Left cardiac atrium (tissue), 4 donors: ENCODE measurements at places on chromosomes 6 and 20.
A peak's percentile ranks its signal among the peaks of the same experiment; 100 is the strongest.

DNA sequence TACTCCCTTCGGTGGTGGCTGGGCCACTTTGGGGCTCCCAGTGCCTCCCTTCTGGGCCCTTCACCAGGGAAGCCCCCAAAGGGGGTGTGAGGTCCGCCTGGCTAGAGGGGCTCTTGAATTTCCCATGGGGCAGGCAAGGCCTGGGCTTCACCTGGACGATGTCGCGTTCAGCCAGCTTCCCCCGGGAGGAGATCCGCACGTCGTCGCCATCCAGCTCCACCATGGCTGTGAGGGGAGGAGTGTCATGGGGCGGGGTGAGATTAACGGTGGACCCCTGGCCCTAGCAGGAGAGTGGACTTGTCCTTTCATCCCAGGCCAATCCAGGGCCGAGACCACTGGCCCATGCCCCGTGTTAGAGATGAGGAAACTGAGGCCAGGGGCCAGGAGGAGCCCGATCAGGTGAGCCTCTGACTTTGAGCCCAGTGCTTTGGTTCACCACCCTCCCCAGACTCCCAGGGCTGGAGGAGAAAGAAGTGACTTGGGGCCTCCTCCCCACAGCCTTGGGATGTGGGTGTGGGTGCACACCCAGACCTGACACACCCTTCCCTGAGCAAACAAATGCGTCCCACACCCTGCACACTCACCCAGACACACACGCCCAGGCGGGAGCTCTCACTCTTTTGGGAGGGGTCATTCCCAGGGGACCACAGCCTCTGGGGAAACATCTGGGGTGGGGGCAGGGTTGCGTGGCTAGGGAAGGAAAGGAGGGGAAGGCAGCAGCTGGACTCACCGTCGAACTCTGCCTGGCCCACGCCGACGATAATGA lies 46.1 kb downstream of the RAB44 start:
- DNase-seq = no peak

GRCh38 chr6:90107771-90108282 lies 188.8 kb downstream of the BACH2 start:
- no peak for DNase-seq

GRCh38 chr20:56212091-56212490 lies 36.4 kb upstream of the MC3R start:
- no peak for DNase-seq

- no peak for DNase-seq
These were observed 219.1 kb downstream of the PHACTR1 start for GRCh38 chr6:12935637-12936036.

- no peak for DNase-seq
These were observed 64.4 kb downstream of the SMPDL3A start for GRCh38 chr6:122853259-122853995.

DNA sequence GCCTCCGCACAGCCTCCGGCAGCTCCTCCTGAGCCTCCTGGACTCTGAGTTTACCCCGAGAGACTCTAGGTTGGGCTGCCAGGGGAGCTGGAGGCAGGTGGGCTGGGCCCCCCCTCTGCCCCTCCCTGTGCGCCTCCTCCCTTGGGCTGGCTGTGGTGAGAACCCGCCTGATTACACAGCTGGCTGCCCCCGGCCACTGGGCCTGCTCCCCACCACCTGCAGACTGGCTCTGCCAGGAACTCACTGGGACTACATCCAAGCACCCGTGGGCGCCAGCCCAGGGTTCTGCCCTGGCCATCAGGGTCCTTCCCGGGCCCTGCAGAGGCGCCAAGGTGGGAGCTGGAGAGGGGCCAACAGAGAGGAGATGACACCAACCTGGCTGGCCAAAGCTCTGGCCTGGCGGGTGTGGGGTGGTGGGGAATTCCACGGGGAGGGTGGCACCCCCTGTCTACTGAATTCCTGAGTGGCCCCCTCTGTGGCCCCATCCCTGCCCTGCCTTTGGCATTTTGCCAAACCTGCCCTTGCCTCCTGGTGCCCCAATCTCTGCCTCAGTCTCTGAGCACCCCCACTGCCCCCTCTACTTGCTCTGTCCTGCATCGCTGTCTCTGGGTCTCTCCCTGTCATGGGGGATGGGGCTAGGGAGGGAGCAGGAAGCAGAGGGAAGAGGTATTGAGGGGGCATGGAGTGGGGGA lies 21.9 kb upstream of the CDH22 start:
- no peak for DNase-seq

GRCh38 chr6:149499066-149499465 lies 14.3 kb upstream of the ZC3H12D start:
- no peak for DNase-seq

GRCh38 chr6:54718541-54719023 lies 128.0 kb upstream of the FAM83B start:
- DNase-seq = no peak

- DNase-seq = no peak
These were observed 224.8 kb downstream of the SYNDIG1 start for GRCh38 chr20:24694157-24694726.

- no peak for DNase-seq
These were observed 108.2 kb downstream of the CDH4 start for GRCh38 chr20:61360296-61360695.

DNA sequence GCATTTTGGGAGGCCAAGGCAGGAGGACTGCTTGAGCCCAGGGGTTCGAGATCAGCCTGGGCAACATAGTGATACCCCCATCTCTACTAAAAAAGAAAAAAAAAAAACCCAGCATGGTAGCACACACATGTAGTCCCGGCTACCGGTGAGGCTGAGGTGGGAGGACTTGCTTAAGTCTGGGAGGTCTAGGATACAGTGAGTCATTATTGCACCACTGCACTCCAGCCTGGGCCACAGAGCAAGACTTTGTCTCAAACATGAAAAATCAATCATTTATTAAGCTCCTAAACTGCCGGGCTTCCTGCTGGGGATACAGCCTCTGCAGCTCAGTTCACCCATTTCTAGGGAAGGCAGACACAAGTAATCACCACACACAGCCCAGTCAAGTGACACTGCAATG lies 7.3 kb upstream of the USP45 start:
- DNase-seq = peak; percentile 37

GRCh38 chr6:158854214-158855101 lies 35.3 kb upstream of the EZR start:
- DNase-seq = no peak

DNA sequence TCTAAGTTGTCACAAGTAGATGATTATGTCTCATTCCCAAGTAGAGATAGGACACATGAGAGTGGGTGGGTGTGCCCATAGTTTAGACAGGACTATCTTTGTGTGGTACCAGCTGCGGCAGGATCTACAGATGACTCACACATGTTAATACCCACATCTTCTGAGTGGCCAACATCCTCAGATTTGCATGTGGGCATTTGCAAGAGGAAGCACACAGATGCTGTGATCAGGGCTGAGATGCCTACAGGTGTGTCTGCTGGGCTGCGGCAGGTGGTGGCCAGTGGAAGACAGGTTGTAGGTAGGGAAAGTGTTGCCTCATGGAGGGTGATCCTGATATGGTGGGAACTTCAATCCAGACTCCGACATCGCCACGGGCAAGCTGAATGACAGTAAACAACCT lies 50.8 kb downstream of the UTRN start:
- DNase-seq = no peak

DNA sequence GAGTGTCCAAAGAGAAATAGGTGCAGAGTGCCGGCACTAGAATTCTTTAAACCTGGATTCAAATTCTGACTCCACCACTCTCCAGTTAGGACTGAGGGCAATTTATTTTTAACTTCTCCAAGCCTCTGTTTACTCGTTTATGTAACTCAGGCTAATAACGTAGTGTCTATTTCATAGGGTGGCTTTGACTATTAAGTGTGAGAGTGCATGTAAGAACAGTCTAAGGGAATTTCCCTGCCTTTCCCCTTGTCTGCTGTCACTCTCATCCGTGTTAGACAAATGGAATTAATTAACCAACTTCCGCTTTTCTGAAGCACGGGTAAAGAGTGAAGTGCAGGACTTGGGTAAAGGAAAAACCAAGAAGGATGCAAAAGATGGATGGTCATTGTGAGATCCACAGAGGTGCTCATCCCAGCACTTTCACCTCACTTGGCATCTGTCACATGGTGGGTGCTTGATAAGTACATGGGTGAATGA lies 4.1 kb upstream of the ZKSCAN8 start:
- DNase-seq = no peak
